Smooth muscle cell of the pulmonary artery (primary cell): ENCODE measurements at places on chromosomes 13 and 19. TPM values are rescaled to one million over a fixed set of nuclear protein-coding genes. Genes with fewer than 3 reads are reported as not detected.

EML2 gene
- total RNA-seq = 64.1 and 80.8 TPM in 2 replicates

MCF2L gene
- total RNA-seq = 0.13 and 0.36 TPM in 2 replicates

ACP5 gene
- total RNA-seq = 2.4 TPM in 2 replicates

SIGLEC11 gene
- total RNA-seq = not detected in 2 replicates

DCLK1 gene
- total RNA-seq = 1.7 and 11.8 TPM in 2 replicates

CACNG7 gene
- total RNA-seq = 1.7 and 7.2 TPM in 2 replicates

ZNF738 gene
- 2.6 and 3.1 TPM in 2 replicates for total RNA-seq

EPS8L1 gene
- 0.07 and 0.96 TPM in 2 replicates for total RNA-seq

LSR gene
- 0.20 and 0.33 TPM in 2 replicates for total RNA-seq

TMPRSS9 gene
- 0.17 TPM in 1 of 2 replicates, not detected in the other for total RNA-seq

HPN gene
- 0.07 TPM in 1 of 2 replicates, not detected in the other for total RNA-seq

CACNA1A gene
- total RNA-seq = 14.9 and 30.2 TPM in 2 replicates

OR7D2 gene
- total RNA-seq = not detected in 2 replicates

DUXA gene
- total RNA-seq = not detected in 2 replicates

MYO16 gene
- total RNA-seq = not detected in 2 replicates

ATP4A gene
- total RNA-seq = not detected in 2 replicates

WDR62 gene
- total RNA-seq = 1.7 and 2.3 TPM in 2 replicates

ZNF763 gene
- 1.1 and 1.7 TPM in 2 replicates for total RNA-seq

KLK3 gene
- not detected in 2 replicates for total RNA-seq

CYP4F8 gene
- total RNA-seq = not detected in 2 replicates

OR7C1 gene
- total RNA-seq = not detected in 2 replicates

CKM gene
- total RNA-seq = not detected in 2 replicates

SOX1 gene
- not detected in 2 replicates for total RNA-seq

ZFP82 gene
- 8.4 and 8.5 TPM in 2 replicates for total RNA-seq

CASP14 gene
- total RNA-seq = not detected in 2 replicates

ZNF766 gene
- total RNA-seq = 13.2 and 15.4 TPM in 2 replicates

YJEFN3 gene
- 0.26 and 0.40 TPM in 2 replicates for total RNA-seq

IRS2 gene
- 1.8 and 3.3 TPM in 2 replicates for total RNA-seq

GNG7 gene
- 0.39 and 0.73 TPM in 2 replicates for total RNA-seq

PLEKHF1 gene
- 19.0 and 19.4 TPM in 2 replicates for total RNA-seq

LAIR1 gene
- not detected in 2 replicates for total RNA-seq

UBAC2 gene
- total RNA-seq = 50.4 and 53.6 TPM in 2 replicates

RPL21 gene
- 339 and 477 TPM in 2 replicates for total RNA-seq
